ENCODE measurements at places on chromosomes 11 and 22. TPM values are rescaled to one million over a fixed set of nuclear protein-coding genes. Genes with fewer than 3 reads are reported as not detected.

Gene EI24
- total RNA-seq, result 134 TPM

Gene MPPED1
- total RNA-seq, result 0.18 TPM

Gene MUC15
- total RNA-seq, result not detected

Gene STK33
- 17.9 TPM for total RNA-seq

Gene BTG4
- not detected for total RNA-seq

Gene CEND1
- total RNA-seq, result not detected

Gene RNF215
- 39.1 TPM for total RNA-seq

Gene OR4A47
- total RNA-seq, result not detected

Gene TRIM48
- not detected for total RNA-seq

Gene CALCB
- 0.28 TPM for total RNA-seq

- DNase-seq, result no peak
Measured at GRCh38 chr11:28026634-28027290, 81.2 kb downstream of the KIF18A start.

GRCh38 chr11:127230392-127230791, 229.8 kb upstream of the KIRREL3 start:
- DNase-seq, result no peak

DNA sequence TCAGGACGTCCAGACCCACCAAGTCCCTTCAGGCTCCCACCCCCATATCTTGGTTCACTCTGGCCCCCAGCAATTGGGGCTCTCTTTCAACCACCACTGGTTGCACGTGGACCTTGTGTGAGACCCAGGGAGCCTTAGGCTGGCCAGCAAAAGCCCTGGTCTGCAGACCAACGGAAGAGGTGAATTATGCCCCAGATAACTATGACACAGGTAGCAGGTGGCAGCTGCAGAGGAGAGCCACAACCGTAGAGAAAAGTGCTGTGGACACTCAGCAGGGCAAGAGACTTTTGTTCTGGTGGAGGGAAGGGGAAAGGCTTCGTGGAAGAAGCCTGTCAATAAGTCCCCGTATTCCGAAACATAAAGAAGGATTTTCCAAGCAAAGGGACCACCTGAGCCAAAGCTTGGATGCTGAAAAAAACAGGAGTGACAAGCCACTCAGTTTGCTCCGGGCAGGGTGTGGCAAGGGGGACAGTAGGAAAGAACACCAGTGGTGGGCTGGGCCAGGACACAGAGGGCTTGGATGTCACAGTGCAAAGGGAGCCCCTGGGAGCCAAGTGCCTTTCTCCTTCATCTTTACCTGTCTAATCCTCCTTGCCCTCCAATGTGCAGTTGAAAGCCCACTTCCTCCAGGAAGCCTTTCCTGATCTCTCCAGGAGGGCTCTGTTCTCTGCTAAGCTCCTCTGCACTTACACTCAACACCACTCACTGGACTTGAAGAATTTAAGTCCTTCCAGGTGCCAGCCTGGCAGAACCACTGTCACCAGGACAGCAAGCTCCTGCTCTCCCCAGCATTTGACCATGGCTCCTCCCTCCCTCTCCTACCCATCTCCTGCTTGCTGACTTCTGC, 264.7 kb downstream of the BUD13 start:
- DNase-seq, result no peak

GRCh38 chr22:23750714-23751440, at the start of gene ZNF70:
Gene ZNF70, minus strand, starts transcription at chr22:23751112. Its CDS starts 5,972 bp downstream, at chr22:23745140.
- peak; percentile 82 for DNase-seq

DNA sequence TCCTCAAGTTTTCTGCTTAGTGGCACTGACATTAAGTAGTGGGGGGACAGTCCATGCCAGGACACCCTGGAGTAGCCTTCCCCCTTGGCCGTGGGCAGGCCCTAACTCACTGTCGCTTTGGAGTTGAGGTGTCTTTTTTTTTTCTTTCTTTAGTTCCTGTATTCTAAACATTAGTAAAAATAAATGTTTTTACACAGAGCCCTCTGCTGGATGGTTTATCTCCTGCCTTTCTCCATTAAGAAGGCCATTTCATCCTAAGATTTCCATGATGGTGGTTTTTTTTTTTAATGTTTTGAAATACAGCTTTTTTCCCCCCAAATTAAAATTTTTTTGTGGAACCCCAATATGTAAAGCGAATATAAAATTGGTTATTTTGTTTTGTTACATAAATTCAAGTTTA, 1.8 kb upstream of the TIGD3 start:
- DNase-seq, result no peak

GRCh38 chr11:73862986-73863385, 13.7 kb downstream of the COA4 start:
- DNase-seq, result no peak

- no peak for DNase-seq
Measured at GRCh38 chr11:112658431-112658878, 302.8 kb upstream of the NCAM1 start.

GRCh38 chr11:106695506-106695905, 322.8 kb downstream of the GUCY1A2 start:
- no peak for DNase-seq

GRCh38 chr11:45512471-45513148, 152.8 kb downstream of the CHST1 start:
- no peak for DNase-seq

DNA sequence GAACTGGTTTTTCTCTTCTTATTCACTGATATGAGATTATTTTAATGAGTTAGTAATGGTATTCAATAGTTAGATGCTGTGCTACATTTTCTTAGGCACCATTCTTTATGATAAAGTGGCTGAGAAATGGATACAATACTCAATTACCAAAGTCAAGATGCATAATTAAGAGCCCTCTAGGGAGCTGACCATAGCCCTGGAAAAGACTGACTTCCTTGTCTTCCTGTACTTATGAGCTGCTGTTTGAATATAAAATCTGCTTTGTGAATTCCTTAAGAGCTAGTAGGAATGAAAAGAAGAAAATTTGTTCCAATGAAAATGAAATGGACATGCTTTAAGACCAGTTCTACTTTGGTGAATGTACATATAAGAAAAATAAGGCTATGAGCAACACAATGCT, 452.3 kb downstream of the KCNA4 start:
- no peak for DNase-seq

DNA sequence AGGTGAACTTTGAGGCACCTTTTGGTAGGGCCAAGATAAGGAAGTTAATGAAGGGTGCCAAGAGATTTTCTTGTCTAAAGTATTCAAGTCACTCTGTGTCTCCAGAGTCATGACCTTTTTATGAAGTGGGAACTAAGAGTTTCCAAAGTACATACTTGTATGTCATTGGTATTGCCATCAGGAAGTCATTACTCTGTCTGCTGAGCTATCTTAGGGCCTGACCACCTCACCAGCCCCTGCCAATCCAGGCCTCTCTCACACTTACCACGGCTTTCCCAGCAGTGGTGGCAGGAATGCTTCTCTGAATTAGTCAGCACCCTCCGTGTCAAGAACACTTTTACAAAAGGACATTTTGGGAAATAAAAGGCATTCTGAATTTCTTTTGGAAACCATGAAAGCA, 192.8 kb upstream of the MTNR1B start:
- no peak for DNase-seq

DNA sequence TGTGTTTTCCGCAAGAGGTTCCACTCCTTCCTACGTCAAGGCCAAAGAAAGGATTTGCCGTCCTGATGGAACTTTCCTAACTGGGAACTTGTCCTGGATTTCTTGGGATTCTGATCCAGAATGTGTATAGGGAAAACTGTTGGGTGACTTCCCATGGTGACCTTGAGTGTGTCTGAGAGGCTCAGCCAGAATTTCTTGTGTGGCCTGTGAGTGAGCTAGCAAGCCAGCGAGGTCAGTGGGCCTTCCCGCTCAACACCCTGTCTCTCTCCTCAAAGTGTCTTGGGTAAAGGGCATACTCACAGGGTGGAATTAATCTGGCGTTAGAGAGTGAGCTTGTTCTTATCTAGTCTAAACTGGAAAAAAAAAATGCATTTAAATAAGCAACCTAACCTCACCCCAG, 20.4 kb downstream of the ZNRF3 start:
- DNase-seq, result no peak

DNA sequence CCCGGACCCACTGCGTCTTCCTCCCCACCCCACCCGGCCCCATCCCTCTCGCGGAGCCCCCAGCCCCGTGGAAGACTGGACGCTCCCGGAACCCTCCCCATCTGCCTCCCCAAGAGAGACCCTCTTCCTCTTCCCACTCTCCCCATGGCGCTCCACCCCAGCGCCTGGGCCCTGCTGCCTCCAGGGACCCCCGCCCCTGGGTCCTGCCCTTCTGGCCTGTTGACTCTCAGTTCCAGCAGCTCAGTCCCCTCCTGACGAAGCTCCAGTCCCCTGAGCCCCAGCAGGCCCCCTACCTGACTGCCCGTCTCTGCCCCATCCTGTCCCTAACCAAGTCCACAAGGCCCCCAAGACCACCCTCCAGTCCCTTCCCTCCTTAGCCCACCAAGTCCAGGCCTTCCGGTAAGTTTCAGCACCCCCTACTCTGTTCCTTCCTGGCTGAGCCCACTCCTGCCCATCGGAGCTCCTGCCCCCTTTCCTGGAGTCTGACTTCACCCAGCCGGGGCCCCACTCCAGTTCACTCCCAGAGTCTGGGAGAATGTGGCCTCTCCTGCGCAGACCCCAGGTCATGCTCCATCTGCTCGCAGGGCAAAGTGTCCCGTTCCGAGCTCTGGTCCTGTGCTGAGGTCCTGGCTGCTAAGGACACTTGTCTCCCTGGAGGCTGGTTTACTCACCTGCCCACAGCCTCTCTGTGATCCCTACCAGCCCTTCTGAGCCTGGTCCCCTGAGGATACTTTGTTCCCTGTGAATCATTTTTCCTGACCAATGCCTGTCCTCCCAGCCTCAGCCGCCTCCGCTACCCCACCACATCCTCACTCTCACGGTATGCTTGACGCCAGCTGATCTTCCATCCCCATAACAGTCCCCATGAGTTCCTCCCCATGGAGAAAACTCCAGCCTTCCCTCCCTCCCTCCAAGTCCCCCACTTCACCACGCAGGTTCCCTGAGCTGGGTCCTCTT, 722 bp downstream of the IFITM10 start:
- DNase-seq, result no peak

GRCh38 chr22:11325767-11326166, 4202.2 kb upstream of the OR11H1 start:
- DNase-seq, result no peak

DNA sequence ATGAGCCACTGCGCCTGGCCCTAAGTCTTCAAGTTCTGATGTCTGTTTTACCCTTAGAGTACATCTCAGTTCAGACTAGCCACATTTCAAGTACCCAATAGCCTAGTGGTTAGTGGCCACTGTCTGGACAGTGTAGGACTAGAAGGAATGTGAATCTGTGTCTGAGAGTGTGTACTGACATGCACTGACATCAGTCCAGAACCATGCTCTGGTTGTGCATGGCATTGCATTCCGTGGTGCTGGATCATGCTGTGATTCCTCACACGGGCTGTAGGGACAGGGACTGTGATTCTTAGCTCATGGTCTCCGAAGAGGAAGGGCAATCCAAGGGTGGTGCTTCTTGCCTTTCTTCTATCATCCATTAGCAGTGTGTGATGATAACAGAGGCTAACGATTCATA, 41.1 kb downstream of the AMOTL1 start:
- DNase-seq, result no peak

- DNase-seq, result no peak
Measured at GRCh38 chr11:4887591-4887990, 5.9 kb downstream of the OR51T1 start.

DNA sequence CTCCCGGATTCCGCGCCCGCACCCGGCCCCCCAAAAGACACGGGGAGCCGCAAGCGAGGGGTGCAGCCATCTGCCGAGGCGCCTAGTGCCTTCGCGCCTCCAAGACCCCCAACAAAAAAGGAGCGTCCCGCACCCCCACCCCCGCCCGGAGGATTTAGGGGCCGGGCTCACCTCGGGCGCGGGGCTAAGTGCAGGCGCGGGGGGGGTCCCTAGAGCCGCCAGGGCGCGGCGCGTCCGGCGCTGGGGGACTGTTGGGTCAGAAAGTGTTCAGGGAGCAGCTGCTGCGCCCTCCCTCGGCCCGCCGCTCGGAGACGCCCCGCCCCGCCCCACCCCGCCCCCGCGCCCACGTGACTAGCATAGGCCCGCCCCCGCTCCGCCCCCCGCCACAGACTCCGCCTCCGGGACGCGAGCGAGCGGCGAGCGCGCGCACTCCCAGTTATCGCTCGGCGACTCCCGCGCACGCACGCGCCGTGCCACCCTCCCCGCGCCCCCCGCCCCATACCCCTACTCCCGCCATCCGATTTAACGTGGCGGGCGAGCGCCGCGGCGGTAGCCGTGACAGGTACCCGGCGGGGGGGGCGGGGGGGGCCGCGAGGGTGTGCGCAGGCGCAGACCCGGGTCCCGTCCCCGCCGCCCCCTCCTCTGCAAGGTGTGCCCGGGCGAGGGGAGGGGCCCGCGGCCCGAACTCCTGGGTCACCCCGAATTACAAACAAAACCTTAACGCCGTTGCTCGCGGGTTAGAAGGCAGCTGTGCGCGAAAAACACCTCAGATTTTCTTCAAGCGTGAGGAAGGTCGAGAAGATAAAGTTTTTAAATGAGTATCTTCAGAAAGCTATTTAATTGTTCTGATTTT, 56.2 kb downstream of the KCNJ4 start:
- DNase-seq, result peak; percentile 91

GRCh38 chr11:114261791-114262190, 34.4 kb upstream of the NNMT start:
- DNase-seq, result no peak

DNA sequence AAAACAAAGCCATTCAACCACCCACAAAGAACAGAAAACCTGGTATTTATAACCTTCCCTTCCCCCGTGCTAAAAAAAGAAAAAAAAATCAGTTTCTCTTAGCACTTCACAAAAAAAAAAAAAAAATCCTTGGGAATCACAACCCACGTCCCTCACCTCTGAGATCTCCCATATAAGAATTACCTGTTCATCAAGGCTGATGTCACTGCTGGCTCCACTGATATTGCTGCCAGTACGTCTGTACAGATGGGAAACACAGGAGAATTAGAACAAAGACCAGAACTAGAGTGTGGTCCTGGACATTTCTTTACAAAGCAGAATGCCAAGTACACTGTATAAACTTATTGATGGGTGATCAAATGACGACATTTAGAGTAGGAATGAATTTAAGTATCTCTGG, 14.9 kb downstream of the OSBP start:
- DNase-seq, result no peak

DNA sequence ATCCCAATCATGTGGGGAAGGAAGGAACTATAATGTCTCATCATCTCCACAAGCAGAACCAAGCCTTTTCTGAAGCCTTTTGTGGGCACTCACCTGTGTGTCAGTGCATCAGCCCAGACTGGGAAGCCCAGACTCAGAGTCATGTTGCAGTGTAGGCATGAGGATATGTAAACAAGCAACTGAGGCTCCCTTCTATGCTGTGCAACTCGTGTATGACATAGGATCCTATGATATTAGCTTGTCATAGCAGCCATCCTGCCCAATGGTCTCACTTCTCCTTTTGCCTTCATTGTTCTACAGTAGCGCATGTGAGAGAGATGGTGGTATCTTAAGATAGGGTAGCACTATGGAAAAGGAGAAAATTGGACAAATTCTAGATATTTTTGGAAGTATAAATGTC, 103.4 kb upstream of the OLFML1 start:
- no peak for DNase-seq

- no peak for DNase-seq
Measured at GRCh38 chr11:87942786-87943185, 232.5 kb downstream of the RAB38 start.

DNA sequence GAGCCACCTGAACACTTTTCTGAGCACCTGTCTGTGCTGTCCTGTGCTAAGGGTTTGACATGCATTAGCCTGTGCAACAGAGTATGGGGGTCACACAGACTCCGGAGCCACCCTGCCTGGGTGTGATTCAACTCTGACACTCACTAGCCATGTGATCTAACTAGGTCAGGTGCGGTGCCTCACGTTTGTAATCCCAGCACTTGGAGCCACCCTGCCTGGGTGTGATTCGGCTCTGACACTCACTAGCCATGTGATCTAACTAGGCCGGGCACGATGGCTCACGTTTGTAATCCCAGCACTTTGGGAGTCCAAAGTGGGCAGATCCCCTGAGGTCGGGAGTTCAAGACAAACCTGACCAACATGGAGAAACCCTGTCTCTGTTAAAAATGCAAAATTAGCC, 11.4 kb downstream of the UBE2L6 start:
- no peak for DNase-seq

Data from endothelial cell (in vitro differentiated cells).